Ecto neural progenitor cell (in vitro differentiated cells): ENCODE measurements at places on chromosomes 3 and 15.

DNA sequence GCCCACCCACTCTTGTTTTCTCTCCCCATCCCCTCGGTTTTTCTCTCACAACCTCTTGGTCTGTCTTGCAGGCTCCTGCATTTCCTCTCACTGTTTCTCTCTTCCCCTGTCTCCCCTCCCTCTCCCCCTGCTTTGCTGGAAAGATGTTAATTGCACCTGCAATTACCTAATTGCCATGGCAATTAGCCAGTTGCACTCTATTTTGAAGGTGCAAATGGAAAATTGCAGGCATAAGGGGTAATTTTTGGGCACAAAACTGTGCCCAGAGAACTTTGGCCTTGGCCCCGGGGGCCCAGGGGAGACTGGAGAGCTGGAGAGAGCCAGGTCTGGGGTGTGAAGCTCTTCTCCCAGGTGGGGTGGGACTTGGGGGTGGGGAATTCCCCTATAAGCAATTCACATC is 164.5 kb upstream of the TLE3 start:
- DNase-seq, result no peak

GRCh38 chr3:188937389-188937788 is 234.4 kb upstream of the TPRG1 start:
- DNase-seq, result no peak

DNA sequence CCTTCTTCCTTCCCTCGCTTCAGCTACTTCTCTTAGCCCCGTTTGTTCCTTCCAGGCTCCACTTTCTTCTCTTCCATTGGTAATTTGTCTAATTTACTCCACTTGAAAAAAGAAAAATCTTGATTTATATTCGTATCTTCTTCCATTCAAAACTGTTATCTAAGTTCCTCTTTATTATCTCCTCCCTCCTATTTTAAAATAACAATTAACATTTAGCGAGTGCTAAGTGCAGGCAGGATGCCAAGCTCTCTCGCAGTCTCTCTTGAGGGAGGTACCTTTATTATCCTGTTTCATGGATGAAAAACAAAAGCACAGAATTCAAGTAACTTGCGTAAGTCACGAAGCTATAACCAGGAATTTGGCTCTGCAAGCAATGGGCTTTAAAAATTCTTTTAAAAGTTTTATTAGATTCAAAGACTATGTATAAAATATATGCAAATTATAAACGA is 418.9 kb upstream of the NAALADL2 start:
- no peak for DNase-seq

DNA sequence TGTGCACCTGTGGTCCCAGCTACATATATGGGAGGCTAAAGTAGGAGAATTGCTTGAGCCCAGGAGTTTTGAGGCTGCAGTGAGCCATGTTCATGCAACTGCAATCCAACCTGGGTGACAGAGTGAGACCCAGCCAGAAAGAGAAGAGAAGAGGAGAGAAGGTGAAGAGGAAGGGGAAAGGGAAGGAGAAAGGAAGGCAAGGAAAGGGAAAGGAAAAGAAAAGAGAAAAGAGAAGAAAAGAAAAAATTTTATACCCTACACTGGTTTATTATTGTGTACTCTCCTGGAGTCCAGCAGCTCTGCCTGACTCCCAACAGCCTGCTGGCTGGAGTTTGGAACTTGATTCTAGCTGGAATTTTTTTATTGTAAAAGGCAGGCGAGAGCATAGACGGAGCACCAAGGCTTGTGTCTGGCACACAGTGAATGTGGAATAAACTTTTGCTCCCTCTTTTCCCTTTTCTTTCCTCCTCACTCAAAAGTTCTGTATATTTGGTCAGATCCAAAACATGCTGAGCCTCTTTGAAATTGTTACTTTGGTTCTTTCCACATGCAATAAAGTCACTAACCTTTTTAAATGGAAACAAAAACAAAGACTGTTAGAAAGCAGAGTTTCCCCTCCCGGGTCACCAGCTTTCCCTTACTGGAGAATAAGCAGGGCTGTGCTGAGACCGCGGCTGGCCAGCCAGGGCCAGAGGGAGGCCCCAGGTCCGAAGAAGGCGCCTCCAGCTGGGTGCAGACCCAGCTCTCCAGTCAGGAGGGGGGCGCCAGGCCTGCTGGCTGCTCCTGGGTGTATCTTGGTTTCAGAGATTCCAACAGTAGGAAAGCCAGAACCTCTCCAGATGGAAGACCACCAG is 9.9 kb downstream of the THSD4 start:
- no peak for DNase-seq

DNA sequence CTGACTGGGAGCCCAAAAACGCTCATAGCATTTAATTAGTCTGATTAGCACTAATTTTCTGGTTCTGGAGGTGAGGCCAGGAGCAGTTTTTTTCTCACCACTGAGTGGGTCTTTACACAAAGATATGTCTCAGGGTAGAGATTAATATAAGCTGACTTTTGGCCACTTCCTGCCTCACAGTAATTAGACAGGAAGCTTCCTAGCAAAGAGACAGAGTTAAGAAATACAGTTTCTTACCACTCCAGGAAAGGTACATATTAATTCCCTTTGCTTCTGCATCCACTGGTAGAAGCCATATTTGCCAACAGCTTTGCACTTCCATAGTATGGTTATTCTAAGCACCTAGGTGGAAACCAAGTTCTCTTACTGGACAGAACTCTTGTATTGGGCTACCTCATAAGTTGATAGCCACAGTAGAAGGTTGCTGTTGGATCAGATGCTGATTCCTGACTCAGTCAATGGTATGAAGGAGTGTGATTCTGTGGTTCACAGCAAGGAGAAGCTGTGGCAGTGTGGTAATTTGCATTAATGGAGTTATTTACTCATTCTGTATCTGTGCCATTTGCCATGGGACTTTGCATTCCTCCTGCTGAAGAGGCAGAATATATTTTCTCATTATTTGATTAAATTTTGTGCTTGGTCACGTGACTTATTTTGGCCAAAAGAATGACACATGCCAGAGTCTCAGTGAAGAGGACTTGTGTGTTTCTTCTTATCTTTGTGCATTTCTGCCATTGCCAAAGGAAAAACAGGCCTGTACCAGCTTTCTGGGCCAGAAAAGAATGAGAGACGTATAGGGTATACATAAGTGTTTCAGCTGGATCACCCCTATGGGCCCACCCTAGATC is 17.5 kb upstream of the ZBTB20 start:
- DNase-seq, result no peak

DNA sequence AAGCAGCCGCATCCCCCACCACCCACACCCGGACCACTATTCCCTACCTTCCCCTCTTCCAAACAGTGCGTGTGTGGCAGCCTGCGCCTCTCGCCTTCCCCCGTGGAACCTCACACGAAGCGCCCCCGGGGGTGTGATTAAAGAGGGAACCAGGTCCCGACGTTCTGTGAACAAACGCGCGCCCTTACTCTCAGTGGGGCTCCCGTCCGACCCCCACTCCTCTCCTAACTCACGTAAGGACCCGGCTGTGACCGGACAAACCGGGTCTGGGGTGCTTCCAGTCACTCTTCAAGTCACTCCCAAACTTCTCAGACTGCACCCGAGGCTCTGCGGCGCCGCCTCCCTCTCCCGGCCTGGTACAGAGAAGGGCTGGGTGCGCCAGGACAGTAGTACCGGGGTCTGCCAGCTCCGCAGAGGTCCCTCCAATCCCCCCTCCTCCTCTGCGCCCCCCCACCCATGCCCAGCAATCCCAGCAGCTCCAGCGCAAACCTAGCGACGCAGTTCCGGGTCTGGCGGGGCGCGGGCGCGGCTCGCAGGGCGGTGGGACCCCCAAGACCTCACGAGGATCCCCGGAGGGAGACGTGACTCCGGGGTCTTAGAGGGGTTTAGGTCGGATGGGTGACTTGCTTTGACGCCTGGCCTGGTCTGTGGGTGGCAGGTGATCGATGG is 574 bp downstream of the DUOXA1 start:
- DNase-seq, result no peak

DNA sequence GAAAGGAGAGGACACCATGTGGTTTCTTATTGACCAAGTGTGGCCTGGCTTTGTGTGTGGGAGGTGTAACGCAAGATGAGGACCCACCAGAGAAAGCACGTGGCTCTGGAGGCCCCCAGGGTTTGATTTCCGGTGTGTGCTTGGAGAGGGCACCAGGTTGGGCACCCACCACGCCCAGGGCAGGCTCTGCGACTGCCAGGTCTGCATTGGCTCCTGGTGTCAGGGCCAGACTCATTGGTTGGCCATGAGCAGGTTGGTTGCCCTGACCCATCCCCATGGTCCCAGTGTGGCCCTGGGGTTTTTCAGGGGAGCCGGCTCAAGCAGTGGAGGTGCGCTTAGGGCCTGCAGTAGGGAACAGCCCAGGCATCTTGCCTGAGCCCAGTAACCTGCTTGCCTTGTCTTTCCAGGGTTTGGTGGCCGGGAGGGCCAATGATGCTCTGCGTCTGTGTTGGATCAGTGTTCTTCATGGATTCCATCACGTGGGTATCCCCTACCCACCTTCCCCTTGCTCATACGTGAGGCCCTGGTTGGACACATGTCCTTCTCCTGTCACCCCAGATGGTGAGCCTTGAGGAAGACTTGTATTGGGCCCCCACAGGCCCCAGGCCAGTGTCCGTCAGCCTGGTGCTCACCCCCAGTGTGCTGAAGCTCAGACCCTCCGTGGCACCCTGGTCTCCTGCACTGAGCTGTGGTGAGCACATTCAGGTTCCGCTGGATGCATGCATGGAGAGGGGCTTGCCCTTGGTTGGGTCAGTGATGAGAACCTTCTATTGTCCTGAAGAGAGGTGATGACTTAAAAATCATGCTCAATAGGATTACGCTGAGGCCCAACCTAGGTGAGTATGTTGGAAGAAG is 193.9 kb downstream of the UBE3A start:
- DNase-seq, result no peak
